ENCODE measurements at places on chromosomes 5 and 9.

GRCh38 chr9:116032683-116033440, 120.7 kb upstream of the PAPPA start:
- DNase-seq, result no peak

GRCh38 chr5:146721073-146721815, 157.3 kb downstream of the PPP2R2B start:
- DNase-seq, result no peak

- DNase-seq, result no peak
Observed at GRCh38 chr5:56803025-56803424, 12.3 kb upstream of the MAP3K1 start.

DNA sequence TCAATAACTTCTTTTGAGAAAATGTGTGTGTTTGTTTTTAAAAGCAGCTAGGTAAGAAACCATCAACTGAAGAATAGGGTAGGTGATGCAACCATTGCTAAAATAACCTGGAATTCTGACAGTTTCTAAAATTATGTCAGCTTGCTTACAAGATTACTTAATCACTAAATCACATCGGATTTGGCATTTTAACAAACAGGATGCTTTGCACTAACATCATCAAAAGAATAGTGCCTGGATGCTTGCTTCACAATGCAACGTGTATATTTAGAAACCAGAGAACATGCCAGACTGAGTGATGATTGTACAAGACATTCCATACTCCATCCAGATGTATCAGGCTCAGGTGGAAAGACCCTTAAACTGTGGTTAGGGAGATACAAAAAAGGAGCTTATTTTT, 43.9 kb downstream of the PAM start:
- no peak for DNase-seq

DNA sequence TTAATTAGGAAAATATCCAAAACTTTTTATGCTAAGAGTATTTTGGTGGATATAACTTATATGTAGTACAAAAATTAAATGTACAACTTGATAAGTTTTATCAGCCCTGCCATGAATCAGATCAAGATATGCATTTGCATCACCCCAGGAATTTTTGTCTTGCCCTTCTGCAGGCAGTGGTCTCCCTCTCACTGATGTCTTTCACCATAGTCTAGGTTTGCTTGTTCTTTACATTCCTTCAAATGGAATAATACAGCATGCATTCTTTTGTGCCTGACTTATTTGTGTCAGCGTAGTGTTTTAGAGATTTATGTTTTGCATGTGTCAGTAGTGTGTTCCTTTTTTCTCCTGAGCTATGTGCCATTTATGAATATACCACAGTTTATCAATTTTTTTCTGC, 36.4 kb downstream of the RNF180 start:
- no peak for DNase-seq

- DNase-seq, result no peak
Observed at GRCh38 chr9:107737987-107738743, 248.6 kb upstream of the KLF4 start.

DNA sequence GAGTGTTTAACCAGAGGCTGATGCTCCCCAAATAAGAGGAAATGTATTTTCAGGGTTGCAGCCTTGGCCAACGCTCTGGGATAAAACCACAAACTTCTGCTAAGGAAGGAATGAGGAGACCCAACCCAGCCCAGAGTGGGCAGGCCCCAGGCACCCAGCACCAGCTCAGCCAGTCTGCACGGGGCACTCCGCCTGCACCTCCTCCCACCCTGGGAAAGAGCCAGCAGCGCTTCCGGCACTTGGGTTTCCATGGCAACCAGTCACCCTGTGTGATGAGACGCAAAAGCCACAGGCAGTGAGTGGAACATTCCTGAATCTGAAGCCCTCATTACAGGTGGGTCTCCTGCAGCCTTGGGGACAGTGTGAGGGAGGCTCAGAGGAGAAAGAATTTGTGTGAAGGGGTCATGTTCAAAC, 85.2 kb upstream of the ZBTB43 start:
- peak; percentile 96 for DNase-seq

- no peak for DNase-seq
Observed at GRCh38 chr9:136133191-136133958, 14.7 kb upstream of the TMEM250 start.

DNA sequence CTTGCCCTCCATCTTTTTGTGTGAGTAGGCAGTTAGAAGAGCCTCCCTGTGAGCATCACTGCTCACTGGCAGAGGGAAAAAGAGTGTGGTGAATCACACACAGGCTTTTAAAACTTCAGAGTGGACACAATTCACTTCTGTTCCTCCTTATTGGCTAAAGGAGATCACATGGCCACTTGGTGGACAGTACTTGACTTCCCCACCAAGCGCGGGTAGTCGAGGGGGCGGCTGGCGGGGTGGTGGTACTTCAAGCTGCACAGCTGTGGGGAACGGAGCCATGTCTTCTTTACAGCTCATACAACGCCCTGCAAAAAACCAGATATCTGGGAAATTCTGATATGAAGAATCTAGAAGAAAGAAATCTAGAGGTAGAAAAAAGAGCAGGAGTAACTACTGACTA, 95.4 kb downstream of the PAM start:
- no peak for DNase-seq
